Right renal pelvis (tissue), 4 donors: ENCODE measurements at places on chromosomes 1 and 21. TPM values are rescaled to one million over a fixed set of nuclear protein-coding genes. Genes with fewer than 3 reads are reported as not detected.

DNA sequence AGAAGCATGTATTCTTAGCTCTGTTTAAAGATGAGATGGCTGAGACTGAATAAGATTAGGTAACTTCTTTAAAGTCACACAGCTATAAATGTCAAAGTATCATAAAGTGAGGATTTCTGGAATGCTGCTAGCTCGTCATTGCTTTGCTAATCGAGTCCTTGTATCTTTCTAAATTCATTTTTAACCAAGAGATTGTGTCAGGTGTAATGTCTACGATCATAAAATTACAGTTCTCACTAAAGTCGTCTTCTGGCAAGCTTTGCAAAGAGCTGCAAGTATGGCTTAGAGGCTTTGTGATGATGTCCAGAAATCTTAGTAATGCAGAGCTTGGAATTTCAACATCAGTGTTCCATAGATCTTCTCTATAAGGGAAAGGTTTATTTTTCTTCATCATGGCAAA lies 569.8 kb downstream of the LMO4 start:
- no peak for DNase-seq

DNA sequence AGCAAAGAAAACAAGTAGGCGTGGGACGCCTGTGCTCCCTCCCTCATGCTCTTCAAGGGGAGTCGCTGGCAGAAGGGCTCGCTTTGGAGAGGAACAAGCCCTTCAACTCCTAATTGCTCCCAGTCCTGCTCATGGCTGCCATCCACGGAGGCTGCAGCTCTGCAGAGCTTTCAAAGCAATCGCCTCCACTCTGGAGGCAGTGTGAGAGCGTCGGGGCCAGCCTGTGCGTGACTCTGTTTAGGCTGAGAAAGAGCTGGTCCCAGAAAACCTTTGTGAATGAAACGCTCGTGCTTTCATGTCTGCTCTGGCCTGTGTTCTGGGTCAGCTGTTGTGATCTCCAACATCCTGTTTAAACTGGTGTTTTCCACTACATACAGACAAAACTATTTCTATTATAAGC lies 23.9 kb upstream of the RUNX1 start:
- peak; percentile 8 for DNase-seq

- peak; percentile 67 for DNase-seq
Observed at GRCh38 chr1:45685308-45686014, 872 bp downstream of the GPBP1L1 start.

DNA sequence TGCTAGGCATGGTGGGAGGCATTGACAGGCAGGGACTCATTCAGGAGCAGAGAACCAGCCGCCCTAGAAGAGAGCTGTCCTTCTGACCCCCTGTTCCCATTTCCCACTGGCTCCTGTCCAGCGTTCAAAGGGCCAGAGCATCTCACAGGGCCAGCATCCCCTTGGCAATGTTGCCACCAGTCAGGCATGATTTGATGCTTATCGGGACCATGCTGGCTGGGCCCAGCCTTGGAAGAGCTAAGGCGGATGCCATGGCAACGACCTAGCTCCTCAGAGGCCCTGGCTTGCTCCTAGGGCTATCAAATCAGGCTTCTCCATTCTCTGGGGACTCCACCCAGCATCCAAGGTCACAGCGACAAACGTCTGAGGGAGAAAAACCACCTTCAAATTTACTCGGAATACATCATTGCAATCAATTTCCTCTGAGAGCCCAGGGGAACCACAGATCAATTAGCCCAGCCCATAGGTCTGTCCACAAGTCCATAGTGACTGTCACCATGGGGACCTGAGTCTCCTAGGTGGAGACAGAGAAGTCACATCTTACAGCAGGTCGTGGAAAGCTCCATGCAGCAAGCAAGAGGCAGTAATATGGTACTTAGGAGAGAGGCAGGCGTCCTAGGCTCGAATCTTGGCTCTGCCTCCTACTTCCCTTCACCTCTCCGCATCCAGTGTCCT lies 14.1 kb upstream of the VWA5B1 start:
- no peak for DNase-seq

The MATN1 gene
- polyA plus RNA-seq, result 0.14 TPM

The C1orf21 gene
- polyA plus RNA-seq, result 38.0 TPM

The GPR157 gene
- polyA plus RNA-seq, result 1.3 TPM
